Anterior cingulate cortex (tissue), 58 donors: ENCODE measurements at places on chromosomes 2 and 18.

- no peak for DNase-seq
These were observed 5.8 kb upstream of the DGUOK start for GRCh38 chr2:73920577-73921545.

DNA sequence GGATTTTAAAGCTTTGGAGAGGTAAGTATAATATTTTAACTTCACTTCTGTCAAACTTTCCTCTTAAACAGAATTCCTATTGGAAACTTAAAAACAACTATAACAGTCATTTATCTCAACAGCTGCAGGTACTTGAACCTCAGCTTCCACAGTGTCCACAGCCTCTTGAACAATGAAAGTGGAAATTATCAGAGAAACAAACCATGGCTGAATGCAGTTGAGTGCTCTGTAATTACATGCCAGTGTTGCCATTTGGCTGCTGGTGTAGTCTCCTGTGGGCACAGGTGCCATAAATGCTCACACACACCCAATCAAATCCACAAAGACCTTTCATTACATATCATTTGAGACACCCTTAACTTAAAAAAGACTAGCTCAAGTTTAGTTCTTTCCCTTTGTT, 125.1 kb downstream of the CPS1 start:
- no peak for DNase-seq

- DNase-seq, result peak; percentile 18
These were observed 131.7 kb downstream of the GCA start for GRCh38 chr2:162475661-162476060.

DNA sequence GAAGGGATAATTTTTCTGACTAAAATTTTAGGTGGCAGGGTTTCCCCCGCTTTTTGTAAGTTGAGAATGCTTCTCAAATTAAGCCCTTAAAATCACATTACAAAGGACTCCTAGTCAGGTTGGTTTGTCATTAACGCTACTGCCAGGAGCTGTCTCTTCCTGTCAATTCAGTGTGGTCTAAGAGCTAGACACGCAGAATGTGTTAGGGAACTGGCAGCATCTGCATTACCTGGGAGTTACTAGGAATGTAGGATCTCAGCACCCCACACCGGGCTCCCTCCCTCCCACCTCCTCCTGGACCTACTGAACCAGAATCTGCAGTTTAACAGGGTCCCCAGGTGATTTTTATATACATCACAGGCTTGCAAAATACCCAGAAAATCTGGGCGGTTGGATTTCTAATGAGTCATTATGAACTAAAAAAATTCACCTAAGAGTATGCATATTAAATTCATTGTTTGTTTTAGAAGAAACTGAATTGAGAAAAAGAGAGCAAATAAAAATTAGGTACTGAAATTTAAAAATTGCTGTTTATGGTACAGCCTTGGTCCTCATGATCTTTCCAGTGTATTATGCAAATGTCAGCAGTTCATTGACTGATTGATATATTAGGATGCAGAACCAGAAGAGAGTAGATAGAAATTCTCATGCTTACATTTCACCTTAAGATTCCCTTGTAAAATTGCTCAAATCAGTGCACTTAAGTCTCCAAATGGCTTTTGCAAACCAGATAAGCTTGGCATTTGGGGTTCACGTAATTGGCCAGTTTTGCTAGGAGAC, 130.9 kb upstream of the ITGA6 start:
- no peak for DNase-seq

GRCh38 chr2:235613649-235614048, 119.8 kb downstream of the AGAP1 start:
- DNase-seq, result no peak
